ENCODE measurements at places on chromosomes 7 and 10.

DNA sequence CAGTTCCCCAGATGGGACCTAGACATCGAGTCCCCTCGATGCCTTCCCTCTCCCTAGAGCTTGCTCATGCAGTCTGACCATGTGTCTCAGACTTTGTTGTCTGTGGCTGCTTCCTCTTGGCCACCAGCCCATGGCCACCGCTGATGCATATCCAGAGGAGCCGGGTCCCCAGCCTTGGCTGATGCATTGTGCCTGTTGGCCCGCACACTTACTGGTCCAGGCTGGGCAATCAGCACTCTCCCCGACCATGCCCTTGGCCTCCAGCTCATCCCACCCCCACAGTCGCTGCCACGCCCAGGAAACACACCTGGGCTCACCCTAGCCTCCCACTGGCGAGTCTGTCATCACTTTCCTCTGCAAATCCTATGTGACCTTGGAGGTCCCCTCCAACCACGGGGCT lies 10.1 kb downstream of the NPC1L1 start:
- DNase-seq = no peak

GRCh38 chr7:71184136-71184535 lies 52.2 kb downstream of the GALNT17 start:
- no peak for DNase-seq

DNA sequence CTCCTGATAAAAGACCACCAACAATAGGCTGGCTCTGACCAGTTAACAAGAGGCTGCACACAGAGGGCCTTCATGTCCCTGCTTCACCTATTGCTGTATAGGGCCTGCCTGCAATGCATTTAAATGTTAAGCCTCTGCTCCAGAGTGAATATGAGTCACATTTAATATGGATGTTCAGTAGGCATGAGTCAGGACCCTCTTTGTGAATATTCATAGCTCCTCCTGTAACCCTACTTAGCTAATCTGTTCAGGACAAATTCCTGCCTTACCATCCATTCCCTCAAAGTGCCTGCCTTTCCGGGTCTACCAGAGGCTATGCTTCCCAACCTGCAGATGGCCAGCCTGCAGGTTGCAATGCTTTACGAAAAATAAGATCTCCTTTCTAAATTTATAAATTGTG lies 32.5 kb downstream of the ARHGAP22 start:
- DNase-seq = no peak

DNA sequence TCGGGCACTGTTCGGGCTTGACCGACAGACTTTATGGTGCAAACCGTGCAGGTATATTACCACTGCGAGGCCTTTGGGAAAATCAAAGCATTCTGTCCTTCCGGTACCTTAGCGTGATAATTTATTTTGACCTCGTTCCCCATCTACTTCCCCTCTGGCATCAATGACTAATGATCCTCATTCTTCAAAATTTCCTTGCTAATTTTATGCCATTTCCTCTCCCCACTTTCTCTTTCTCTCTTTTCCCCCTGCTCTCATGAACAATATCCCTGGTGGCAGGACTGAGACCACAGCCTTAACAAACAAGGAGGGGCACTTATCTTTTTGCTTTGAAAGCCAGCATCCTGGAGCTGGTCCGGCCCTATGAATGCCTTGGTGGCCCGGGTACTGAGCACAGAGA lies 210.6 kb downstream of the TCF7L2 start:
- no peak for DNase-seq

DNA sequence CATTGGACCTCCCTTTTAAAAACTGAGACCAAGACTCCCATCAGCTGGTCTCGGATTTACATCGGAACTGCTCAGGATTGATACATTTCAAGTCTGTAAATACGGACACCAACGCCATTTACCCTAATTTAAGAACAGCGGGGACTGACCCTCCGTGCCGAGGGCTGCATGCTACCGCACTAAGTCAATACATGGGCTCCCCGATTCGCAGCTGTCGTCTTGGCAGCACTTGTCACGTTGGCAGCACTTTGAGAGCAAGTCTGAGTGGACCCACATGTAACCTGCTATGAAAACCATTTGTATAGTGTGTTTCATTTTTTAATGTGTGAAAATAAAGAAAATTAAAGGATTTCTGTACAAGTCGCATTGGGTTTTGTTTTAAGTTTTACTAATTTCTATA lies 83.4 kb downstream of the EZH2 start:
- DNase-seq = no peak

- DNase-seq = peak; percentile 22
These were observed 49.0 kb downstream of the CCDC71L start for GRCh38 chr7:106611911-106612310.
